T-helper 1 cell (primary cell): ENCODE measurements at places on chromosomes 2 and 18.

GRCh38 chr18:62717169-62717924 is 2.0 kb downstream of the PHLPP1 start:
- peak; percentile 19 for DNase-seq

GRCh38 chr2:186721956-186722355 is 28.1 kb downstream of the FAM171B start:
- DNase-seq, result no peak

GRCh38 chr18:57014772-57015413 is 132.0 kb upstream of the BOD1L2 start:
- no peak for DNase-seq

GRCh38 chr2:83916559-83916958 is 542.5 kb downstream of the SUCLG1 start:
- no peak for DNase-seq

DNA sequence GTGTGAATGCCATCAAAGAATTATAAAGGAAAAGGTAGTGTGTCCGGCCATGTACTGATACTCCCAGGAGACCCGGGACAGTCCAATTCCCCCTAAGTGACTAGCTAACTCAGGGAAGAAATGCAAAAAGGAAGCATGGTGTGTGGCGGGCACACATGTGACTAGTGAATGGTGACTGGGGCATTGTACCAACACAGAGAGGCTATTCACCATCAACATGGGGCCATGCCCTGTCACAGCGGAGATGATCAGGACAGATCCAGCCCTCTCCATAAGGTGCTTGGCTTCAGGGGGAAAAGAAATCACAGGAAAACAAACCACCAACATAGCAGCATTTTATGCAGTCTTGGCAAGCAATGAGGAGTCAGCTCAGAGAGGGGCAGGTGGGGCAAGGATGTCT is 34.3 kb downstream of the FAM168B start:
- no peak for DNase-seq

DNA sequence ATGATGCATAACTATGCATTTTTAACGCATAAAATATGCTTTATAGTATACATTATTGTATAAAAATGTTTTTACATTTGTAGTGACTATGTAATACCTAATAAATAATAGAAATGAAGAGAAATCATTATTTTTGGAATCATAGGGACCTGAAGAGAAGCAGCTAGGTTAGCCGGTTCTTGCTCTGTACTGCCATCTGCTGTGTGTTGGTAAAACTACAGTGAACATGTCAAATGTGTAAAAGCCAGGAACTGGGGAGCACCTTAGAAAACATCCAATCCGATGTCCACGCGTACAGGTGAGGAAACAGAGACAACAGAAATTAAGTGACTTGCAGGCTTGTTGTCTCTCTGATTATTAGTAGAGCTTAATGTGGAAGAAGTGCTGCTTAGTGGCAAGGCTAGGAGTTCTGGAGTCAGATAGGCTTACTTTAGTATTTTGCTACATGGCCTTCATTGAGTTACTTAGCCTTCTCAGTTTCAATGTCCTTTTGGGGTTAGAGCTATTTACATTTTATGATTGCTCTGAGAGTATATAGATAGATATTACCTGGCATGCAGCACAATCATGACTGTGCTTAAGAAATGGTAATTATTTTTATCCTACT is 386.5 kb downstream of the DLGAP1 start:
- DNase-seq, result no peak

- no peak for DNase-seq
Observed at GRCh38 chr18:217532-218336, 50.1 kb downstream of the THOC1 start.

DNA sequence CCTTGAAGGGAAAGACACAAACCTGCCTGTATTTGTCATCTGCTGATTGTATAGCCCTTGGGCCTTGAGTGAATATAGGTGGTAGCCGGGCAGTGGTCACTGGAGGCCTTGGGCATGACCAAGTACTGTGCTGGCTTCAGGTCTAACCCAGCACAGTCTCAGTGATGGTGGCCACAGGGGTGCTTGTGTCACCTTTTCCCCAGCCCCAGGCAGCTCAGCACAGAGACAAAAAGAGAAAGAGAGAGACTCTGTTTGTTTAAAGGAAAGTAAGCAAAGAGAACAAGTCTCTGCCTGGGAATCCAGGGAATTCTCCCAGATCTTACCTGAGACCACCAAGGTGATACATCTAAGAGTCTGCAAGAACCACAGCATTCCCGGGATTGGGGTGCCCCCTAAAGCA is 39.4 kb upstream of the INPP4A start:
- DNase-seq, result no peak

- DNase-seq, result no peak
Observed at GRCh38 chr2:176193048-176193447, 4.6 kb downstream of the HOXD1 start.

DNA sequence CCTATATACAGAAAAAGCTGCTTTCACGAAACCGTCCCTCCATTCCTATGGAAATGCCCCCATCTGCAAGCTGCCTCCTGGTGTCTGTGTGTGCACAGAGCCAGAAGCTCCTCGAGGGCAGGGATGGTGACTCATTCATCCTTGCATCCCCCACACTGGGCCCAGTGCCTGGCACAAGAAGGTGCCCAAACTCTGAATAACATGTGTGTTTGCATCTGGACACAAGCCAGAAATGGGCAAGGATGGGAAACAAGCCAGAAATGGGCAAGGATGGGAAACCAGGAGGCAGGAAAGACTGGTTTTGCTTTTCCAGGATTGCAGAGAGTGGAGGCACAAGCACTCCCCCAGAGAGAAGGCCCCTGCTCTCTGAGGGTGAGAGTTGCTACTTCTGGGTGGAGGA is 313.9 kb downstream of the CELF4 start:
- no peak for DNase-seq

DNA sequence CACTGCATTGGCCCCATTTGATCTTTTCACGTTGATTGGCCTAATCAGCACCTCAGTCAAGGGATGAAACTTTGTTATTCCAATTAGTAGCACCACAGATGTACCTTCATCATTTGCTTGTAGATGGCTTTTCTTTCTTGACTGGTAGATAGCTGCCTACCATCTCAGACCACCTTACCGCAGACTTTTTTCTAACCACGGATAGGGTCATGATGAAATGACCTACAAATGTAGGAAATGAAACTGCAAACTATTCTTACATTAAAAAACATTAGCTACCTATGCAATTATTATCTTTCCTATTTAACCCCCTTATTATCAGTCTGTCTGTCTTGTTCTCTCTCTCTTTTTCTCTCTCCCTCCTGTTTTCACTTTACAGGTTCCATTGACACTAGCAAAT is 22.4 kb upstream of the SLC25A52 start:
- DNase-seq, result no peak

- DNase-seq, result no peak
Observed at GRCh38 chr2:6069381-6069780, 377.2 kb downstream of the SOX11 start.

DNA sequence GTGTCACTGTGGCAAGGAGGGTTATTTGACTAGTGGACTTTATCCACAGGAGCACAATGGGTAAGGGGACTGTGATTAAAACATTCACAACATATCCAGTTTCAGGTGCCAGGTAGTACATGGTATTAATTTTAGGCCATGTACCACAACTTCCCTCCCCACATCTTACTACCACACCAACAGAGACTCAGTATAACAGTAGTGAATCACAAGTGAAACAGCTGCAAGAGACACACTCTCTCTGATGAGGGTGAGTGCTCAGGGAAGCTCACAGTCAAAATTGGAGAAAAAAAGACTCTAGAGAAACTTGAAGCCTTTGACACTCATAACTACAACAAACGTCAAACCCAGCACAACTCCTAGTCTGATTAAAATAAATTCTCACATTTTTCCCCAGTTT is 367.6 kb upstream of the GYPC start:
- no peak for DNase-seq

GRCh38 chr2:65098741-65099140 is 31.2 kb downstream of the RAB1A start:
- DNase-seq, result no peak

DNA sequence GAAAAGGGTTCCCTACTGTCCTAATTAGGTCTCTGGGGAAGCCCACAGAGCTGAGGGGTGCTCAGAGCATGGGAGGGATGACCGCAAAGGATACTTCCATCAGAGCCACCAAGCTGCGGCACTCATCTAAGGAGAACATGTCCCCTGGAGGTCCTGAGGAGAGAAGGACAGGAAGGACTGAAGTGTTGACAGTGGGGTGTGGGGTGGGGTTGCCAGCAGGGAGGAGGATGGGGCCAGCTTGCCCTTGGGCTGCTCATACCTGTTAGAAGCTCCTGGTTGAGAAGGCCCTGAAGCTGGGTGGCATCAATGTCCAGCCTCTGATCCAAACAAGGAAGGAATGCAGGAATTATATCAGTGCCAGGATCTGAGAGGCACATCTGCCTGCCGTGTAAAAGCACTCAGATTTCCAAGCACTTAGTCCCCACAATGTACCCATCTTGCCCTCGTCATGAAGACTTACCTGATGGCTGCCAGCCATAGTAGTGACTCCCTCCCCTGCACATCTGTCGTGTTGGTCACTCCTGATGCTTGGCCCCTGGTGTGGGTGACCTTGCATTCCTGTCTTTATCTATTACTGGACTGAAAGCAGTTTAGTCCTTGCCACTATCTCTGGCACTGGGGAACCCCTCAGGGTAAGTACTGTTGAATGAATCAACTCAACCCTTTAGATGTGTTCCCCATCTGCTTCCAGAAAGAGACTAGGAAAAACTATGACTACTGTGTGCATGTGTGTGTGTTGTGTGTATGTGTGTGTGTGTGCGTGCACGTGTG is 68.9 kb downstream of the CAPN13 start:
- no peak for DNase-seq

DNA sequence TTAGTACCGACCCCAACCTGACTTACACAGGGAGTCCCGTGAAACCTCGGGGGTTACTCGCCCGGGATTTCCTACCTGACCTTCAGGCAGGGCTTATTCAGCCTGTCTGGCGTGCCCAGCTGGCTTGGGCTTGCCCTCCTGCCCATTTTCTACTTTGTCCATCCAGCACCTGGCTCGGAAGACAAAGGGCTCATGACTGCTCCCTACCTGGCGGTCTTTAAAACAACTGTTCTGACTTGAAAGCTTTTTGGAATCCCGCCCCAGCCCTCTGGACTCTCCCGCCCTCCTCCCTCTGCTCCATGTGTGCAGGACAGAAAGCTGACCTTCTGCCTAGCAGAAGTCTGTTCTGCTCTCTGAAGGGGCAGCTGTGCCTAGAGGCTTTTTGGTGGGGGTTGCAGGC is 43.1 kb downstream of the ACKR3 start:
- no peak for DNase-seq

DNA sequence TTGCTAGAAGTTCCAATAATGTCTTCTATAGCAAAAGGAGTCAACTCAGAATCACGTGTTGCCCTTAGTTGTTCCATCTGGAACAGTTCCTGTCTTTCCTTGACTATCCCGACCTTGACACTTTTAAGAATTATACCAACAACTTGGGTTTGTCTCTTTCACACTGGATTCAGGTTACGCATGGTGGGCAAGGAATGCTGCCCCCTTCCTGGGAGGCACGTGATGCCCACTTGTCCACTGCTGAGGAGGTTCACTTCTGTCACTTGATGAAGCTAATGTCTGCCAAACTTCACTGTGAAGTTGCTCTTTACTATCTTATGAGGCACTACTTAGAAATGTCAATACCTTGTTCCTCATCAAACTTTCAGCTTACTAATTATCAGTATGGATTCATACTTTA is 5.3 kb downstream of the COX5B start:
- no peak for DNase-seq

GRCh38 chr18:11497585-11497984 is 111.8 kb upstream of the SLC35G4 start:
- no peak for DNase-seq

DNA sequence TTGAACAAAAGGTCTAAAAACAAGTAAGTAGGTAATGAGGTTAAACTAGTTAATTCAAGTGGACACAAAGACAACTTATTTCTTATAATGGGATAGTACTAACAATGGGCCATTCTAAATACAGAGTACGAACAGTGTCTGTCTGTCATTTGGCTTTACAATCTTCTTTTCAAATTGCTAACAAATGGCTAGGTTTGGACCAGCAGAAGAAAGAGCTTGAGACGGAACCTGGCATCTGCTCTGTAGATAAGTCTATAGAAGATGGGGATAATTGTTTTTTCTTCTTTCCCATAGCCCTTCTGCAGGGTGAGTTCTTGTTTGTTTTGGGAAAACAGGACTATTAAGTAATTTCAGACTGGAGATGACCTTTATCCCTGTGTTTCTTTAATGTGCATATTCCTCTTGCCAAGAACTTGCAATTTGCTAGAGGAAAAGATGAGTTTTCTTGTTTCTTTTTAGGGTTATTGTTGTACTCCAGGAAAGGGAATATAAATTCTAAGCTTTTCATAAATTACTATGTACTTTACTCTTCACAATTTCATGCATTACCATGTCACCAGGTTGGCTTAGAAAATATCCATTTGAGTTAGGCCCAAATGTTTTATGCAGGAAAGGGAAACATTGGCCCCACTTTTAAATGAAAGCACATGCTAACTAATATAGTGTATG is 500.5 kb upstream of the SYT4 start:
- DNase-seq, result no peak

DNA sequence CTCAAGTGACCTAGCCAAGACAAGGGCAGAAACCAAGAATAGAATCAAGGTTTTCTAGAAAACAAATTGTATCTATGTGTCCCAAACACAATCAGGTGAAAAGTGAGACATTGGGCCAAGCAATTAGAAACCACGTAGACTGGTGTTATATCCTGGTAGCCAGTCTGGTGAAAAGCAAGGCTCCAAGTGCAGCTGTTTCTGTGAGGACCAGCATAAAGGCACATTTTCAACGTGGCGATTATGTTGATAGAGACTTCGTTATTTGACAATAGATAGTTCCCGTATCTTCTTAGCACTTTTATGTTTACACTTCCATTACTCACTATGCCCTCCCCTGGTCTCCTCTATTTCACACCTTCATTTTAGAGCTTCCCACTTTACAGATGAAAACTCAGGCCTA is 103.2 kb upstream of the ZFP36L2 start:
- DNase-seq, result no peak

- no peak for DNase-seq
Observed at GRCh38 chr18:13745696-13746095, 19.2 kb downstream of the RNMT start.

DNA sequence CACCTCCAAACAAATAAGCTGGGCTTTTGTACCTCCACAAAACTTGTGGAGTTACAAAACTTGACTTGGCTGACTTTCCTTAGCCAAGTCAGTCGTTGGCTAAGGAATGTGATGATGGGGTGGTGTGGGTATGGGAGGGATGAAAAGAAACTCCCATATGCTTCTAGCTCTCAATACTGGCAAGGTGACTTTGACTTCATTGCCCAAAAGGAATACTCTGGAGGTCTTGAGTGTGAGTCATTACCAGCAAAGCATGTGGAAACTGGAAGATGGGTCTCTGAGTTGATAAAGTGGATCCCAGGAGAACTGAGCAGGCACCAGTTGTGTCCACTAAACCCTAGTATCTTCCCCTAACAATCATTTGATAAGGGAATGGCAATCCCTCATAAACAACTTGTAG is 226.7 kb downstream of the GULP1 start:
- DNase-seq, result no peak

- DNase-seq, result no peak
Observed at GRCh38 chr18:79772865-79773696, 24.7 kb upstream of the KCNG2 start.

DNA sequence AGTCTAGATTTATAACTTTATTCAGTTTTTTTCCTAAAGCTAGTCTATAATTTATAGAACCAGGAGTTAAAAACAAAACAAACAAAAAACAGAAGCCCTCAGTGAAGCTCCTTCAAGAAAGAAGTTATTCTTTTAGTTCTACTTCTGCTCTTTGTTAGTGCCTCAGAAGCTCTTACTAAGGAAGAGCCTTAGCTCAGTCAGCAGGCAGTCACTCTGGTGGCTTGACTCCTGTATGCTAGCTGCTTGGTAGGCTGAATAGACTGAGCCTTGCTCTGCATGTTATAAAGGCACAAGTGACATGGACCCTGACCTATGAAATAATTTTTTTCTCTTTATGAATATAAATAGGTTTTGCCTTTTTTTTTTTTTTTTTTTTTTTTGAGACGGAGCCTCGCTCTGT is 24.8 kb downstream of the NCOA1 start:
- no peak for DNase-seq
